Naive thymus-derived CD8-positive, alpha-beta T cell (primary cell): ENCODE measurements at places on chromosomes 3 and 15. TPM values are rescaled to one million over a fixed set of nuclear protein-coding genes. Genes with fewer than 3 reads are reported as not detected.

Gene HGD
- 5.5 TPM for total RNA-seq

GRCh38 chr3:53242642-53243041 lies 13.2 kb downstream of the TKT start:
- DNase-seq = no peak

DNA sequence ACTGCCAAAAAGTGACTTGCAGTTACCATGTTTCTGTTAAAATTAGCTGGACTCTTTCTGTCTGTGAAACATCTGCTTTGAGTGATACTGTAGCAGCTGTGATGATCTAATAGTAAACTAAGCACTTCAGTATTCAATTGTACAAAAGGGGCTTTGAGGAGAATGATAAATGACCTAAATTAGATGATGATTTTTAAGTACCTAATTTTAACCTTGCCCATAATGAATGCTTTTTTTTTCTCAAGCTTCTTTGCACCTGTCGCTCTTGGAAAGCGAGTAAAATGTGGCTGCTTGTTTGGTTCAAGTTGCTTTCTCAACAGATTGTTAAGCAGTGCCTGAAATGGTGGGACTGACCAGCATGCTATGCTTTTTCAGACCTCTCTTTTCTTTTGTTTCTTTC lies 752.3 kb downstream of the EPHA3 start:
- no peak for DNase-seq

DNA sequence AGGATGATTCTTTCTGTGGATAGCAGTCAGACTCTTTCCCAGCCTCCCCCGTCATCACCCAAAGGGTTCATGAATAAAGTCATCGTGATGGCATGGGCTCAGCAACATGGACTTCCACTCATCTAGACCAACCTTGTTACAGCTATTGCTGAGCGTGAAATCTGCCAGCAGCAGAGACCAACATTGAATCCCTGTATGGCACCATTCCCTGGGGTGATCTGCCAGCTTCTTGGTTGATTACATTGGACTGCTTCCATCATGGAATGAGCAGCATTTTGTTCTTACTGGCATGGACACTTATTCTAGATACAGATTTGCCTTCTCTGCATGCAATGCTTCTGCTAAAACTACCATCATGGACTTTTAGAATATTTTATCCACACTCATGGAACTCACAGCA lies 195.6 kb upstream of the AZI2 start:
- DNase-seq = no peak

- DNase-seq = no peak
Observed at GRCh38 chr15:55708720-55709119, 34.2 kb downstream of the PRTG start.

DNA sequence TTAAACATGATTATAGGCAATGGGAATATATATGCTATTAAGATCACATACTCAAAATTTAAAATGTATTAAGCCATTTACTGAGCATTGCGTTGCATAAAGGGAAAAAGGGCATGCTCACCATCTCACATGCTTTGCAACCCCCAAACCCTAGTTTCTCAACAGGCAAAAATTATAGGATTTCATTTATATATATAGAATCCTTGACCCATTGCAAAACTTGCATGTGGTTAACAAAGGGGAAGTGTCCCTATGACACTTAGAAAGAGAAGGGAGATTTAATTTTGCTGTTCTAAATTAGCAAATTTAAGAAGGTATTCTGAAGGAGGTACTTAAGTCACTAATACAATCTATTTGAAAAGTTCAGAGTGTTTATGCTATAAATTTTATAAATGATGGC lies 837.8 kb downstream of the DIPK2A start:
- DNase-seq = no peak

Gene ZSCAN2
- total RNA-seq = 10.5 TPM

- no peak for DNase-seq
Observed at GRCh38 chr3:183809270-183809669, 16.1 kb downstream of the MAP6D1 start.

Gene ST3GAL6
- not detected for total RNA-seq

Gene RASGRP1
- 83.7 TPM for total RNA-seq

GRCh38 chr15:42270996-42271395 lies 2.0 kb upstream of the GANC start:
- DNase-seq = no peak

- DNase-seq = no peak
Observed at GRCh38 chr3:171788546-171789351, 21.5 kb downstream of the PLD1 start.

DNA sequence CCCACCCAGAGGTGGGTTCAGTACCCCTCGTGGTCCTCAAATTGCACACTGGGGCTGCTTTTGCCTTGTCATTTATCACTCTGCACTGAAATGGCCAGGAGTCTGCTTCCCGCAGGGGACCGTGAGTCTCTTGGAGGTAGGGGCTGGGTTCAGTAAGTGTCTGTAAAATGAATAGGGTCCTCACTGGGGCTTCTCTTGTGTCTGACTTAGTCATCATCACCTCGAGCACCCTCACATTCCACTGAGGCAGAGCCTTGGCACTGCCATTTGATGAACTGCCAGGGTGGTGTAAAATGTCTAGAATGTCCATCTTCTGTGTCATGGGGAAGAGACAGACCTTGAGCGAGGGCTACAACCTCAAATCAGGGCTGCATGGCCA lies 61.0 kb upstream of the RYK start:
- DNase-seq = no peak

- no peak for DNase-seq
Observed at GRCh38 chr15:79943820-79944219, 27.2 kb downstream of the BCL2A1 start.

DNA sequence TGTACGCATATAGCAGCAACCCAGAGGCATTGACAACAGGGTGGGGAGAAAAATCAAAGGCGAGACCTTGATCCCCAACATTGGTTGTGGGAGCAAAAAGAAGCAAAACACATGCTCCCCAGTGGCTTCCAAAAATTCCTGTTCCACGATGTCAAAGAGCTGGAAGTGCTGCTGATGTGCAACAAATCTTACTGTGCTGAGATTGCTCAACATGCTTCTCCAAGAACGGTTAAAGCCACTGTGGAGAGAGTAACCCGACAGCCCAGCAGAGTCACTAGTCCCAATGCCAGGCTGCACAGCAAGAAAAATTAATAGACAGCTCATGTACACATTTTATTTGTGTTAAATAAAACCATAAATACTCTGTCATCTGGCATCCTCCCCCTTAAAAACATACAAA lies 179.9 kb upstream of the PFN2 start:
- DNase-seq = no peak

- DNase-seq = no peak
Observed at GRCh38 chr15:88610701-88611231, 10.4 kb upstream of the AEN start.

DNA sequence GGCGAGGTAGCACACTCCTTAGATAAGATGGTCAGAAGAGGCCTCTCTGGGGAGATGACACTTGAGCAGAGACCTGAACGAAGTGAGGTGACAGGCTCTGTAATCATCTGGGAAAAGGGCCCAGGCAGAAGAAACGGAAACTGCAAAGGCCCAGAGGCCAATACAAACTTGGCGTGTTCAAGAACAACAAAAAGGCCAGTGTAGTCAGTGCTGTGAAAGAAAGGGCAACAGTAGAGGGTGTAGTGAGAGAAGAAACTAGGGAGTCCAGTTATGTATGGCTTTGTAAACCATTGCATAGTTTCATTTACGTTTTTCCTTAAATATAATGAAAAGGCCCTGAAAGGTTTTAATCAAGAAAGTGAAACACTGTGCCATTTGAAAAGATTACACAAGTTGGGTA lies 31.8 kb downstream of the PLD1 start:
- no peak for DNase-seq

DNA sequence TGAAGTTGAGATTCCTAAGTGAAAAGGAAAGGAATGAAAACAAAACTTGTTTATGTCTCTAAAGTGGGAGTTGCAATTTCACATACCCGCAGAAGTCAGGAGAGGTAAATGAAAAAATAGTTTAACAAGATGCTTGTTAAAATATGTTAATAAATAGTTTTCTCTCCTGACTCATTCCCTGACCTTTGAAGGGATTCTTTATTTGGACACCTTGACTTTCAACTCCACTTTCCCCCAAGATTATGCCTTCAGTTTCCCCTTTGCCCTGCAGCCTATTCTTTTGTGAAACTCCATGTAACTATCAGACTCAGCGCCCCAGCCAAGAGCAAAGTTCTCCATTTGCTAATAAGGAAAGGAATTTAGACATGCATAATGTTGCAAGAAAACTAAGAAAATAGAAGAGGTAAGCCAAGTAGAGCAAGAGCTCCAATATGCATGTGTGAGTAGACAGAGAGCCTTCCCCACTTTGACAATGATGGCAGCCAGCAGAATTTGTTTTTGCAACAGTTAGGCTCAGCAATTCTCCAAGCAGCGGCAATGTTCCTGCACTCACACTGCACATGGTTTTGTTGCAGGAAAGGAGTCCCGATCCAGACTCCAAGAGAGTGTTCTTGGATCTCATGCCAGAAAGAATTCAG lies 61.2 kb downstream of the CD200 start:
- DNase-seq = no peak

DNA sequence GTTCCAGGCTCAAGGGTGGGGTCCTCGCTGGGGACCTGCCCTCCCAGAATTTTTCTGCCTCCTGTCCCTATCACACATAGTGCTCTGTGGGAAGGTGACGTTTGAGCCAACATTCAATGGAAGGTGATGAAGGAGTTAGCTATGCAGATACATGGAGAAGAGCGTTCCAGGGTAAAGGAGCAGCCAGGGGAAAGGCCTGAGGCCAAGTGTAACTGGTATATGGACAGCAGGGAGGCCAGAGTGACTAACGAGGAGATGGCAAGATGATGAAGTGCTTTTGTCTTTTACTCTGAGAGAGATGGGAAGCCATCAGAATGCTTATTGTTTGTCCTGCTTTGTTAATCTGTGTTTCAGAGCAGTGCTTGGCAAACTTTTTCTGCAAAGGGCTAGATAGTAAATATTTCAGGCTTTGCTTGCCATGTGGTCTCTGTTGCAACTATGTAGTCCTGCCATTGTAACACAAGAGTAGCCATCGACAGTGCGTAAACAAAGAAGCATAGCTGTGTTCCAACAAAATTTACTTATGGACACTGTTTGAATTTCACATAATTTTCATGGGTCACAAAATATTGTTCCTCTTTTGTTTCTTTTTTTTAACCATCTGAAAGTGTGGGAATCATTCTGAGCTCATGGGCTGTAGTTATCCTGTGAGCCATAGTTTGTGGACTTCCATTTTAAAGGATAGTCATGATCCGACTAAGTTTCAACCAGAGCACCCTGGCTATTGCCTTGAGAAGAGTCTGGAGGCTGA lies 25.8 kb upstream of the PIAS1 start:
- DNase-seq = no peak

DNA sequence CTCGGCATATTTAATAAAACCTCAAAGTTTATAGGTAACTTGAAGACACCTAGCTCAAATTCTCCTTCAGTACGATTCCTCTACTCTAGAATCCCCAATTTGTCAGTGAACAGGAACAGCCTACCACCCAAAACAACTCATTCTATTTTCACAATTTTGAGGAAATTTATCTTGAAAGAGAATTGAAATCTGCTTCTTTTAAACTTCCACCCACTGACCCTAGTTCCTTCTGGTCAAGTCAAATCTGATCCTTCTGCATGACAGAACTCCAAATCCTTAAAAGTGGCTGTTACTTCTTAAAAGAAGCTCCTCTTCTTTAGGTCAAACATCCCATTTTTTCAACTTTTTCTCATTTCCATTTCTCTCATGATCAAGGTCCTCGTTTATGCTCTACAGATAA lies 4.4 kb downstream of the GABPB1 start:
- no peak for DNase-seq

Gene SERPINI1
- total RNA-seq = 4.1 TPM

Gene BOC
- not detected for total RNA-seq

GRCh38 chr3:56269755-56270535 lies 198.3 kb downstream of the ERC2 start:
- no peak for DNase-seq

DNA sequence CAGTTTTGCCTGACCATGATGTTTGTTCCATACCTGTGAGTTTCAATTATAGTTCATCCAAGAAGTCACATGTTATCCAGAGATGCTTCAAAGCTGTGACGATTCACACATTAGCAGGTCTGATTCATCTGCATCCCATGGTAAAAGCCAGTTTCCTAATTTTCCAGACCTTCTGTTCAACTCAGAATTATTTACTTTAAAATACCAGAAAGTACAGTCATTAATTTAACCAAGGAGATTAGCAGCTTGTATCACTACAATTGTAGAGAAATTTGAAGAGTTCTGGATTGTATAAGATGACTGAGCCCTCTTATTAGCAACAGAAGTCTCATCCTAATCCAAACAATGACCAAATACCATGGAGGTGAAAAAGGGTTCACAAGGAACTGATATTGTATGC lies 76.1 kb upstream of the THBS1 start:
- DNase-seq = no peak

DNA sequence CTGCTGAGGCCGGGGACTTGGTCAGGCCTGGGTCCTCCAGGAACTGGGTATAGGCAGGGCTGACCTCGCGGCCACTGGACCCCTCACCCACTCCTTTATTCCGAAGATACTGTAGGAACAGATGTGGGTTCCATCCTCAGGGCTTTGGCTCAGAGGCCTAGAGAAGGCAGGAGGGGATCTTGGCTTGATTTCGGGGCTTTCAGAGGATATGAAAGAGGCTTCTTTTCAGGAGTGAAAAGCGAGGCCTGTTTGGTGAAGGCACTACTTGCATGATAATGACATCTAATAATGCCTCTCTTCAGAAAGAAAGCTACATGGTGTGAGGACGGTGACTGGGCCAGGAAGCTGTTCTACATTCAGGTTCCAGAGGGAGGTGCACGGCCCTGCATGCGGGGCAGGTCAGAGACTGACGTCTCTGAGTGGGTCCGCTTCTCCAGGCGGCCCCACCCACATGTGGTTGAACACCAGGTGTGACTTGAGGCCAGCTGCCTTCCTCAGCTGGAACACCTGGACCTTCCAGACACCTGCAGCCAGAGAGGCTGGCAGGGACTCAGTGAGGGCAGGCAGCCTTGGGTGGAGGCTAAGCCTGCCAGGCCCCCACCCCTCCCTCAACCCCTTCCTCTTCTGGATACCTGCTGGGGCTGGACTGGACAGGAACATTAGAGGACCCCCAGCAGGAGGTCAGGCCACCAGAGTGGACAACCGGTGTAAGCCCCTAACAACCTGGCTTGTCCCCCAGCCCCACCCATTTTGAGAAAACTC lies 31.1 kb upstream of the HHATL start:
- no peak for DNase-seq
